ENCODE measurements at places on chromosomes 13 and 19.

- no peak for DNase-seq
Observed at GRCh38 chr13:50129706-50130122, 114.5 kb downstream of the KCNRG start.

GRCh38 chr13:49098198-49098597 is 121.9 kb upstream of the MLNR start:
- no peak for DNase-seq

DNA sequence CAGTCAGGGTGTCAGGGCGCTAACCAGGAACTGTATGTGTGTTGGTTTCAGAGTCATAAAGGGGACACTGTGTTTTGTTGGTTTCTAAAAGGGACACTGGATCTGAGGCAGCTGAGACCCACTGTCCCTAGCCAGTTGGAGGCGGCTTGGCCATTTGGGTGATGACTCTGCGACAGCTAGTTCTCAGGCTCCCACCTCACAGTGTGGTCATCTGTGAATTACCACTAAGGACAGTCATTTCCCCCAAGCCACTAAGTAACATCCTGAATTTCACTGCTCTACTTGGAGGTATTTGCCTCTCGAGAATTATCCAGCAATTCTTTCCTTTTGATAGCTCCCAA is 51.5 kb downstream of the EPS15L1 start:
- DNase-seq = no peak

DNA sequence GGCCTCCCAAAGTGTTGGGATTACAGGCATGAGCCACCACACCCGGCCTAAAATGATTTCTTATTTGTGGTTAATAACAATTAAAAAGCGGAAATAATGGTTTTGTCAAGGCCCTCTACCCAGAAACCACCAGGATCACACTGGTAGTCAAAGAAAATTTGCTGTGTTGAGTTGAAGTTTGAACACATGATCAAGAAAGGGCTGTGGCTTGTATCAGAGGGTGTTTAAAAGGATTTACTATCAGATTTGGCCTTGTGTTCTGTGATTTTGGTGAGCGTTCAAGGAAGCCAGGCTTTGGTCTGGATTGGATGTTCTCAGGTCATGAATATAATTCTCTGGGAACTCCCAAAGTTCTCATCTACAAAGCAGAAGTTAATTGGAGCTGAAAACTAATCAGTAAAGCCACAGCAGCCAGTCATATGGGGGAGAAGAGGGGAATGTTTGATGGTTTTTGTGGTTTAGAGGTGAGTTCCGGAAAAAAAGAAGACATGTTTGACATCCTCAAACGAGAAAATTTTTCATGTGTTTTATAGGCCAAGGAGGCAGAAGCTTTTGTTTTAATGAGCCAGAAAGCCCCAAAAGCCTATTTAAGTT is 10.6 kb upstream of the ZNF556 start:
- no peak for DNase-seq

- no peak for DNase-seq
Observed at GRCh38 chr19:35514282-35514809, 897 bp upstream of the DMKN start.

DNA sequence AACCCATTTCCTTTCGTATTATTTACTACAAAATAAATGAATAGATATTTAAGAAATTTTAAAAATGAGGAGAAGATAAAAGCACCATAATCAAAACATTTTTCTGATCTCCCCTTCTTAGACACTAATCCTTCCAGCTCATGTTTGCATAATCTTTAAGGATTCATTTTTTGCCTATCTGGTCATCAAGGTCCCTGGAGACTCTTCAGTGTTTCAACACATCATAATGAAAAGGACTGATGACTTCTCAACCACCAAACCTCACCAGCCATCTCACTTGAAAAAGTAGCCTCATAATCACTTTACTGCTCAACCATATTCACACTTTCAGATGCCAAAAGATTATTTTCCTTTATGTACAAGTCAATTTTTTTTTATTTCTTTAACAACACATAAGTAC is 80.1 kb downstream of the DCLK1 start:
- no peak for DNase-seq

- no peak for DNase-seq
Observed at GRCh38 chr19:16342002-16342715, 17.5 kb downstream of the KLF2 start.

DNA sequence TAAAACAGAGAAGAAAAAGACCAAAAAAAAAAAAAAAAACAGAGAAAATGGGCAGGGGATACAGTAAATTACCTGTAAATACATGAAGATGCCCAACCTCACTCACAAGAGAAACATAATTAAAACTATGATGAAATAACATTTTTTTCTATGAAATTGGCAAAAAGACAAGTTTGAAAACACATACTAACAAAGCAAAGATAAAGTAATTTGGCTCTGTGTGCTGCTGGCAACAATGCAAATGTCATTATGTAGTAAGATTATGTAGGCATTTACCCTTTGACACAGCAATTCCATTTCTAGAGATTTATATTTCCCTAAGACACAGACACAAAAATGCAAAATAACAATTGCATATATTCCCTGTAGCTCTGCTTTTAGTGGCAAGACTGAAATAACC is 20.2 kb downstream of the ZC3H13 start:
- DNase-seq = no peak

GRCh38 chr13:67138970-67139369 is 91.2 kb downstream of the PCDH9 start:
- DNase-seq = no peak

GRCh38 chr13:79141082-79141481 is 265.0 kb downstream of the RBM26 start:
- DNase-seq = no peak

DNA sequence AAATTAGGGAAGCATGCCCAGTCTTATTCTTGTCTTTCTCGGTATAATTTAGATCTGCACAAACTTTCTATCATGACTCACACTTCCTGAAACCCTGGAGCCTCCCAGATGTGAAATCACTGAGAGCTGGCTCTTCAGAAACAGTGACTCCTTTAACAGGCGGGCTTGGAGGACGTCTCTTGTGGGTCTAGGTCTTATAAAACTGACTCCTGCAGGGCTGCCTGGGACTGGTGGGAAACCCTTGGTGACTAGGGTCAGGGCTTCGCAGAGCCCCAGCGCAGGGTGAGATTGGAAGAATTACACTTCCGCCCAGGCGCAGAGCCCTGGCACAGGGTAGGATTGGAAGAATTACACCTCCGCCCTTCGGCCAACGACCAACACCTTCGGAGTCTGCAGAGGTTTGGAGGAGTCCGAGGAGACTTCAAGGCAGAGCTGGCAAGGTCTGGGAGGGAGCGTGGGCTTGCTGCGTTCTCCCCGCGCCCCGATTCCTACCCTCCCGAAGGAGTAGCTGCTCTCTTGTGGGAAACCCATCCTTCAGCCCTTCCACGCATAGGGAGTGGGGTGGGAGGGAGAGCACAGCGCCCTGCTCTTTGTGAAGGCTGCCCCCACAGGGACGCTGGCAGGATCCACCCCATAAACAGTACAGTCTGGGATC is 43.4 kb upstream of the MAP3K10 start:
- no peak for DNase-seq

DNA sequence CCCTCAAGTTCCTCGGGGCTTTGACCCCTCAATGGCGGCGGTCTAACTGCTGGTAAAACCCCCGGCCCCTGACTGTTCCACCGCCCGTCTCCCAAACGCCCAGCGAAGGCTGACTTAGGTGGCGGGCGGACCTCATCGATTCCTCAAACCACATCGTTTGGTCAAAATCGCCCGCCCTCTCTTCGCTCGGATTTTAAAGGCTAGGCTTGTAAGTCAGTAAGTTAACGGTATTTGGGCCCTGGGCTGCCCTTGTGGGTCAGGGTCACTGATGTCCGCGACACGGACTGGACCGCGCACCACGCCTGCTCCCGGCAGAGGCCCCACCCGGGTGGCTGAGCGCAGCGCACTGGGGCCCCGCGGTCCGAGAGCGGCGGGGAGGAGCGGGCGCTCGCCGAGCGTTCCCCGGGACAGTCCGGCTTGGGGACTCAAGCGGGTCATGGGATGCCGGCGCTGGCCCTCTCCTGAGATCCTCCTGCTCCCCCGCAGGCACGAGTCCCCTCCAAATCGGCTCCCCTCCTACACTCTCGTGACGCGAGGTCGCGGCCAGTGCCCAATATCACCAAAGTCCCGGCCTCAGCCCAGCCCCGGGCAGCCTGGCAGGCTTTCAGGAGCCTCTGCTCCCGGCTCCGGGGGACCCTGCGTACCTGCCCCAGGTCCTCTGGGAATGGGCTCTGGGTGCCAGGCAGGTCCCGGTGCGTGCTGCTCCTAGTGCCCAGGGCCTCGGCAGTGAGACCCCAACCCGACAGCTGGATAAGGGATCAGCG is 1.0 kb downstream of the FLT1 start:
- DNase-seq = no peak

- DNase-seq = no peak
Observed at GRCh38 chr19:52749780-52750179, 14.9 kb upstream of the ZNF611 start.

DNA sequence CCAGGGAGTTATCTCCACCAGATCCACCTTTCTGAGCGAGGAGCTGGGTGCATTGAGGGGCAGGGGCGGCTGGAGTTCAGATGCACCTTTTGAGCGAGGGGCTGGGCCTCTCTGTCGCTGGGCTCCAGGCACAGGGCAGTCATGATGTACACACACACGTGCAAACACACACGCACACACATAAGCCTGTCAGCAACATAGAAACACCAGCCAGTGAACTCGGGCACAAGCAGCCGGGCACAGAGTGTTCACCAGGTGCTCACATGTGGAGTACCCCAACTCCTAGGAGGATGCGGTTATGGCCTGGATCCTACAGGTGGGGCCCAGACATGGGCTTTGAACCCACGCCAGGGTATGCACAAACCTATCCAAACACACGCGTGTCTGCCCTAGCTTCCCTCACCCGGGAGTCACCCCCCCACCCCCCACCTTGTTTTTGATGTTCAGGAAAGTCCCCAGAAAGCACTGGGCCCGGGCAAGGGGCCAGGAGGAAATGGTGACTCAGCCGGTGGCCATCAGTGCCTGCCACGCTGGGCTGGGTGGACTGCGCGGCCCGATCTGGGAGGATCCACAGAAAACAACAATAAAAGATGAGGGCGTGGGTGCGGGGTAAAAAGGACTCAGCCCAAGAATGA is 13.3 kb downstream of the ARRDC2 start:
- no peak for DNase-seq

DNA sequence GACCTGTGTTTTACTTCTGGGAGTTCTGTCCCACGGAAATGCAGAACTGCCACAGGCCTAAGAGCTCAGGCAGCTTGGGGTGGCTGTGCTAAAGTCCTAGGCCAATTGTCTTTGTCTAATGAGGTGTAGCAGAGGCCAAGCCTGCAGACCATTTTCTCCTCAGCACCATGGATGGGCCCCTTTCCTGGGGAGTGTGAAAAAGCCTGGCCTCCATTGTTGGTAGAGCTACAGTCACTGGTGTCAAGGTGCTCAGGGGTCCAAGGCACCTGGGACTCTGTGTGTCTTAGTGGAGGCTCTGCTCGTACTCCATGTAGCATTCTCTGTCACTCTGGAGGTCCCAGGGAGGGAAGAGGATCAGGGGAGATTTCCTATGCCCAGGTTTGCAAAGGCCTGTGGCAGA is 329.6 kb downstream of the SLITRK5 start:
- no peak for DNase-seq

- no peak for DNase-seq
Observed at GRCh38 chr13:35876601-35877000, 254.6 kb downstream of the DCLK1 start.

DNA sequence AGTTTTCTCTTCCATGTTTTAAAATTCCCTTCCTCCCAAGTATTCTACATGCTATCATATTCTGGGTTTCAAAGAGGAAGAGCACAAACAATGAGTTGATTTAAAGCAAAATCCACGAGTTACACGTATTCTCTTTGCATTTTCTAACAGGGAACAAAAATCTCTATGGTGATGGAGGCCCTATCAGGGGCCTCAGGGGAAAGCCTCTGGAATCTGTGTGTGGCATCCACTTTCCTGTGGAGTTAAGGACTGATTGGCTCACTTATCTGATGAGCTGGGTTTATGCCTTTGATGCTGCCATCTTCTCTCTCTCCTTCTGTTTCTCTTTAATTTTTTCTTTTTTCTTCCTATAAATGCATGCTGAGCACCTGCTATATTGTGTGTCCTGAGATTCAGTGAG is 14.8 kb downstream of the OLFM4 start:
- no peak for DNase-seq

DNA sequence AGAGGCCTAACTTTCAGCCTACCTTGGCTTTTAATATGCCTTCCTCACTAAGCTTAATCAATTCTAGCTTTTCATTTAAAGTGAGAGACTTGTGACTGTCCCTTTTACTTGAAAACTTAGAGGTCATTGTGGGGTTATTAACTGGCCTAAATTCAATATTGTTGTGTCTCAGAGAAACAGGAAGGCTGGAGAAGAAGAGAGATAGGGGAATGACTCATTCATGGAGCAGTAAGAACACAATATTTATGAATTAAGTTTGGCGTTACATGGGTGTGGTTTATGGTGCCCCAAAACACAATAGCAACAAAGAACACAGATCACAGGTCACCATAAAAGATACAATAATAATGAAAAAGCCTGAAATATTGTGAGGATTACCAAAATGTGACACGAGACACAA is 612.1 kb downstream of the TBC1D4 start:
- no peak for DNase-seq

GRCh38 chr19:45280471-45280961 is 29.4 kb downstream of the MARK4 start:
- no peak for DNase-seq

- DNase-seq = no peak
Observed at GRCh38 chr13:74259641-74260040, 125.4 kb upstream of the KLF12 start.

DNA sequence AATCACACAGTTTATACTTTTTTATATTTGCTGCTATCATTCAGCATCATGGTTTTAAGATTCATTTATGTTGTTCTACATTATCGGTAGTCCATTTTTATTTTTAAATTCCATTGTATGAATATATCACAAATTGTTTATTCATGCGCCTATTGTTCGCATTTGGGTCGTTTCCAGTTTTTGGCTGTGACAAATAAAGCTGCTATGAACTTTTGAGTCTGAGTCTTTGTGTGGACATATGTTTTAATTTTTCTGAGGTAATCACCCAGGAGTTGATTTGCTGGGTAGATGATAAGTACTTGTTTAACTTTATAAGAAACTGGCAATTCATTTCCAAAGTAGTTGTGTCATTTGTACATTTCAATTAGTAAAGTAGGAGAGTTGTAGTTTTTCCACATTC is 74.2 kb upstream of the CSNK1A1L start:
- DNase-seq = no peak

GRCh38 chr13:84896128-84896527 is 903.1 kb downstream of the SLITRK6 start:
- no peak for DNase-seq

GRCh38 chr19:17719730-17720400 is 585 bp downstream of the MAP1S start:
- DNase-seq = peak; percentile 19

GRCh38 chr19:46447006-46447405 is 18.3 kb upstream of the PNMA8C start:
- no peak for DNase-seq

Data from activated CD4-positive, alpha-beta T cell treated with anti-CD3 and anti-CD28 coated beads for 24 hours (primary cell).